ENCODE measurements at places on chromosomes 7 and 10.

DNA sequence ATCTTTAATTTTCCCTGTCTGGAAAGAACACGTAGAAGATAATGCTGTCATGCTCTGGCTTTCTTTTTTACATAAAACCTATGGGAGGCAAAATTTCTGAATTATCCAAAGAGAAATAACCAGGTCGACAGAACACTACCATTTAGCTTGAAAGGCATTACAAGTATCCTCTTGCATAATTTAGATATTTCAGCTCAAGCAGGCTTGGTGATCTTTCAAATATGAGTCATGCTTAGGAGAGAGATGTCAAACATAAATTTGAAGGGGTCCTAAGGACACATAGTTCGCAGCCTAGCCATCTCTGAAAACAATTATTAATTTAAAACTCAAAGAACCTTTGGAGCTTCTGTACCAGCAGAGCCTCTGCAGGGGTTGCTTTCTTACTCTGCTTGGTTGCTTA lies 100.9 kb downstream of the FAS start:
- H3K4me3 ChIP-seq, result no peak overlapping the region
- H3K36me3 ChIP-seq, result no peaks in the 10 kb centered on the region
- H3K4me1 ChIP-seq, result no peaks in the 10 kb centered on the region
- no peaks in the 10 kb centered on the region for H3K27me3 ChIP-seq
- H3K27ac ChIP-seq, result no peak overlapping the region
- DNase-seq, result no peak

- H3K27ac ChIP-seq, result no peak overlapping the region
- no peak overlapping the region for H3K4me3 ChIP-seq
- H3K27me3 ChIP-seq, result no peaks in the 10 kb centered on the region
Observed at GRCh38 chr10:28293236-28294168, 9.4 kb downstream of the MPP7 start.

DNA sequence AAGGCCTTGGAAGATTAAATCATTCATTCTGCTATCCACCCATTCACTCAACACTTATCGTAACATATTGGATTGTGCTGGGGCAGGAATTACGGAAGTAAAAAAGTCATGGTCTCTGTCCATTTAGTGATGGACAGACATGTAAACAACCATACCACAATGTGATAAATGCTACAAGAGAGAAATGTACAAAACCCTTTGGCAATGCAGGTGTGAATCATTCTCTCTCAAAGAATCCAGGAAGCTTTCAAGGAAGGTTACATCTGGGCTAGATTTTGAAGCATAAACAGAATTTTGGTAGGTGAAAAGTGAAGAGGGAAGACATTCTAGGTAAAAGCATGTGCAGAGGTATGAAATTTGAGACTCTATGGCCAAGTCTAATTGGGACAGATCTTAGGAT lies 61.7 kb upstream of the KCNIP2 start:
- no peak overlapping the region for H3K27ac ChIP-seq
- H3K36me3 ChIP-seq, result no peaks in the 10 kb centered on the region
- no peaks in the 10 kb centered on the region for H3K4me1 ChIP-seq
- no peak for DNase-seq
- H3K27me3 ChIP-seq, result no peaks in the 10 kb centered on the region
- no peak overlapping the region for H3K4me3 ChIP-seq

GRCh38 chr10:58094985-58095718 lies 172.5 kb downstream of the IPMK start:
- no peaks in the 10 kb centered on the region for H3K36me3 ChIP-seq
- no peak overlapping the region for H3K27ac ChIP-seq
- no peaks in the 10 kb centered on the region for H3K27me3 ChIP-seq
- DNase-seq, result no peak
- no peaks in the 10 kb centered on the region for H3K4me1 ChIP-seq

DNA sequence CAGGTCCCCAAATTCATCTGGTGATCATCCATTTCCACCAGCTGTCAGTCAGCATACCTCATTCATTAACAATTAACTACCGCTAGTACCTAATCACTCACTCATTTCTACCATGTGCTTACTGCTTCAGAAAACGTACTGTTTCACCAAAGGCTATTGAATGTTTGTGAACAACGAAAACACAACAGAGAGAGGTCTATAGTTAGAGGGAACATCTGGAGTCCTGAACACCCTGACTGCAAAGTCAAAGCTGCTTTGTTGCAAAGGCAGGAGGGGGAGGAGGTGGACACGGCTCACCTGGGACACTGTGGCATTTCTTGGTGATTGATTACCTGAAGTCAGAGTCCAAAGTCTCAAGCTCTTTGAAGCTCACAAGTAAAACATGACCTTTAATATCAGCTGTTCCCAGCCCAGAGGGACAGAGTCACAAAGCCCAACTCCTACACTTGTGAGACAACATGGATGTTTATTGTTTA lies 342.3 kb upstream of the ADARB2 start:
- no peaks in the 10 kb centered on the region for H3K27me3 ChIP-seq
- no peak overlapping the region for H3K27ac ChIP-seq
- no peak overlapping the region for H3K4me3 ChIP-seq
- H3K4me1 ChIP-seq, result no peaks in the 10 kb centered on the region

GRCh38 chr7:148362541-148362940 lies 228.0 kb upstream of the C7orf33 start:
- DNase-seq, result no peak
- H3K4me3 ChIP-seq, result no peak overlapping the region
- no peaks in the 10 kb centered on the region for H3K27me3 ChIP-seq

DNA sequence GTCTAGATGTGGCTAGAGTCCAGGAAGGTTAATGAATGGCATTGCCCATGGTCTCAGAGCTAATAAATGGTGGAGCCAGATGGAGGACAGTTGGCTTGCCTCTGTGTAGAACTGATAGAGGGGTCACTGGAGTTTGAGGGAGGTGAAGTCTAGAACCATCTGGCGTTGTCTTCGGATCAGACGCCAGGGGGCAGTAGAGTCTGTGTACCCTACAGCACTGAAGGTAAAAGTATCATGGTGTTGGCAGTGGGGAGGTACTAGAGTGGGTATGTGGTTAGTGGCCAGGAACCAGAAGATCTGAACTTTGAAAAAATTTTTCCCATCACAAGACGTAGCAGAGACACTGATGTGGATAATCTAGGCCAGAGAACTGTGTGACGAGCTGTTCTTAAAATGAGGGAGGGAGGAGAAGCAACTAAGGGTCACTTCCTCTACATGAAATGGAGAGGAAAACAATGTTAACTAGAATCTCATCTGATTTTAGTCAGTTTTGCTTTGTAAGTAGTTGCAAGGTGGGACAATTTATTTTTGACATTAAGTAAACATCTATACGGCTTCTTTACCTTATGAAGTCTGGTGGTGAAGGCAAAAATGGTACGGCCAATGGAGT lies 227.9 kb upstream of the PRSS58 start:
- no peak overlapping the region for H3K4me3 ChIP-seq
- peaks cover 7% of the 10 kb centered on the region for H3K27me3 ChIP-seq
- no peaks in the 10 kb centered on the region for H3K36me3 ChIP-seq
- no peak overlapping the region for H3K27ac ChIP-seq
- no peaks in the 10 kb centered on the region for H3K4me1 ChIP-seq

DNA sequence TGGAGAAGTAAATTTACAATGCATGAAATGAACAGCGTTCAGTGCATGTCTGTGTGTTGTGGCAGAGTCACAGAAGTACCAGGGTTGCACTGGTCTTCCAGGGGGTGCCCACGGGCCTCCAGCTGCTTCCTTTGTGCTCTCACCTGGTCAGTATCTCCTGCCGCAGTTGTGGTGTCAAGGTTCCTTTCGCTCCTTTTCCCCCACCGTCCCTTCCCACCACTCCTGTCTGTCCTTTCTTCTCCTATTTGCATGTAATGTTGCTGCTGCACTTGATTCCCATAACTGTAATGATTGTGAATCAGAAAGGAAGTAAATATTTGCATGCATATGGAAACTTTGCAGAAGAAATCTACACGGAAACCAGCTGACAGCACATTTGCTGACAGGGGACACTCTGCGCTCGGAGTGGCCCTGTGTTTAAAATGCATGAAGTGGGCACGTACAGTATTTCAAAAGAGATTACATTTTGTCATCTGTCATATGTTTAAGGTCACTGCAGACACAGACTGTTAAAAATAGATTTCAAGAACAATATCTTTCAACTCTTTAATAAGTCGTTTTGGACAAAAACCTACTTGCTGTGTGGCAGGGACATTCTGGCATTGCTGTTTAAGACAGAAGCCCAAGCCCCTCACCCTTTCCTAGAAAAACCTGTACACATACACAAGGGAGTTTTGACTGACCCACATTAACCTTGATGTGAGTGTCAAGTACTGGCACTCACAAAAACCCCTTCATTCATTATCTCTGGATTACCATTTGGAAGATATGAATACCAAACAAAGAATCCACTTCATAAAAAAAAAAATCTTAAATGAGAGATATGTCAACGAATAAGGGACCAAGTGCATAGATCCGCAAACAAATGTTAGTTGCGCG lies 336.7 kb upstream of the KLF6 start:
- no peak overlapping the region for H3K27ac ChIP-seq
- no peaks in the 10 kb centered on the region for H3K36me3 ChIP-seq
- DNase-seq, result no peak
- H3K27me3 ChIP-seq, result no peaks in the 10 kb centered on the region

GRCh38 chr7:78189762-78190161 lies 391.2 kb downstream of the PHTF2 start:
- no peak for DNase-seq
- no peaks in the 10 kb centered on the region for H3K4me1 ChIP-seq
- no peak overlapping the region for H3K4me3 ChIP-seq
- H3K27ac ChIP-seq, result no peak overlapping the region
- no peaks in the 10 kb centered on the region for H3K27me3 ChIP-seq
- no peaks in the 10 kb centered on the region for H3K36me3 ChIP-seq

Measured in astrocyte (in vitro differentiated cells and primary cell).